T-cell (primary cell): ENCODE measurements at places on chromosomes 1 and 21.

DNA sequence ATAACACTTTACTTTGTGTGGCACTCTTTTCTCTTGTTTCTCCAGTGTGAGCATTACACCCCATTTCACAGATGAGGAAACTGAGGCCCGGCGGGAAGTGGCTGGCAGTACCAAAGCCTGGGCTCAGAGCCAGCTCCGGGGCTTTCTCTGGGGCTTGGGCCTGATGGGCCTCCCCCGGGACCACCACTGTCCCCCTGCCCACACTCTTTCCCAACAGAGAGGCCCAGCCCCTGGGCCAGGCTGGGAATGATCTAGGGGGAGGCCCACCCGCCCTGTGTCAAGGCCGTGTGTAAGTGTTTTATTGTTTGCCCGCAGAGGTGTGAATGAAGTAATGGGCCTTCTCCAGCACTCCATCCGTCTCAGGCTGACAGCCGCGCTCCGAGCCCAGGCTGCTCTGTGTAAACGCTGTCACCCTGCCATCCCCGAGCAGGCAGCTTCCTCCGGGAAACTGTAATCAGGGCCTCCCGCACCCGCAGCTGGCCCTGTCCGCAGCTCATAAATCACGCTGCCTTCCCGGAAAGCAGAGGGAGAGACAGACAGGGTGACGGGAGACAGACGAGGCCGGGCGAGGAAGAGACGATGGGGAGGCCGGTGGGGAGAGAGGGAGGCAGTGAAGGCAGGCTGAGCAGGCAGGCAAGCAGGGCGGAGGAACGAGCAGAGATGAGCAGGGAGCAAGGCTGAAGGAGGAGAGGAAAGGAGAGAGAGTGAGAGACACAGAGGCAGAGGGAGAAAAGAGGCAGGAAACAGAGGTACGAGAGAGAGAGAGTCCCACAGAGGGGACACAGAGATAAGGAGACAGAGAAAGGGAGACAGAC lies 109.7 kb upstream of the ZBTB40 start:
- no peak for DNase-seq

- DNase-seq, result peak; percentile 81
These were observed 113.0 kb upstream of the SLC25A33 start for GRCh38 chr1:9426291-9426711.

DNA sequence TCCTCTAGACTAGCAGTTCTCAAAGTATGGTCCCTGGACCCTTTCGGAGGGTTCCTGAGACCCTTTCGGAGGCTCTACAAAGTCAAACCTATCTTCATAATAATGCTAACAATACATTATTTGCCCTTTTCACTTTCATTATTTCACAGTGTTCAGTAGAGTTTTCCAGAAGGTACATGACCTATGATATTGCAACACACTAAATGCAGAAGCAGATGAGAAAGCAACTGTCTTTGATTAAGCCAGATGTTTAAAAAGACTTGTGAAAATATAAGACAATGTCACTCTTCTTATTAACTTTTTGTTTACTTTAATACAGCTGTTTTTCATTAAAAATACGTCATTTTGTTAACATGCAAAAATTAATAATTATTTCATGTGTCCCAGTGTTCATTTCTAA lies 5.8 kb downstream of the KCNJ10 start:
- no peak for DNase-seq

DNA sequence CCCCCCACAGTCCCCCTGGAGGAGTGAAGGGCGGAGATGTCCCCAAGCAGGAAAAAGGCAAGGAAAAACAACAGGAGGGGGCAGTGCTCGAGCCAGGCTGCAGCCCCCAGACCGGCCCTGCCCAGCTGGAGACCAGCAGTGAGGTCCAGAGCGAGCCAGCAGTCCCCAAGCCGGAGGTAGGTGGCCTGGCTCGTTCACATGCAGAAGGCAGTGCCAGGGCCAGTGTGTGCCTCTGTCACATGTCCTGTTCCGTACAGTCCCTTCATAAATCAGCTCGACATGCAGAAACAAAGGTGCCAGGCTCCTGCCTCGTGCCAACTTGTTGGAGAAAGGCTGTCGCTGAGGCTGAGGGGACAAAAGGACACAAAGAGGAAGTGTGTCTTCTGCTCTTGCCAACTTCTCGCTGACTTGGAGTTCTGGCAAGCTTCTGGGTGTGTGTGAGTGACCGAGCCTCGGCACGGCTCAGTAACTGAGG lies 24.1 kb upstream of the MPZL1 start:
- no peak for DNase-seq

GRCh38 chr1:11365744-11366387 lies 92.9 kb downstream of the UBIAD1 start:
- no peak for DNase-seq

- no peak for DNase-seq
These were observed 49.3 kb downstream of the COL18A1 start for GRCh38 chr21:45454060-45454925.

GRCh38 chr1:180579961-180580611 lies 21.3 kb downstream of the OVAAL start:
- no peak for DNase-seq

DNA sequence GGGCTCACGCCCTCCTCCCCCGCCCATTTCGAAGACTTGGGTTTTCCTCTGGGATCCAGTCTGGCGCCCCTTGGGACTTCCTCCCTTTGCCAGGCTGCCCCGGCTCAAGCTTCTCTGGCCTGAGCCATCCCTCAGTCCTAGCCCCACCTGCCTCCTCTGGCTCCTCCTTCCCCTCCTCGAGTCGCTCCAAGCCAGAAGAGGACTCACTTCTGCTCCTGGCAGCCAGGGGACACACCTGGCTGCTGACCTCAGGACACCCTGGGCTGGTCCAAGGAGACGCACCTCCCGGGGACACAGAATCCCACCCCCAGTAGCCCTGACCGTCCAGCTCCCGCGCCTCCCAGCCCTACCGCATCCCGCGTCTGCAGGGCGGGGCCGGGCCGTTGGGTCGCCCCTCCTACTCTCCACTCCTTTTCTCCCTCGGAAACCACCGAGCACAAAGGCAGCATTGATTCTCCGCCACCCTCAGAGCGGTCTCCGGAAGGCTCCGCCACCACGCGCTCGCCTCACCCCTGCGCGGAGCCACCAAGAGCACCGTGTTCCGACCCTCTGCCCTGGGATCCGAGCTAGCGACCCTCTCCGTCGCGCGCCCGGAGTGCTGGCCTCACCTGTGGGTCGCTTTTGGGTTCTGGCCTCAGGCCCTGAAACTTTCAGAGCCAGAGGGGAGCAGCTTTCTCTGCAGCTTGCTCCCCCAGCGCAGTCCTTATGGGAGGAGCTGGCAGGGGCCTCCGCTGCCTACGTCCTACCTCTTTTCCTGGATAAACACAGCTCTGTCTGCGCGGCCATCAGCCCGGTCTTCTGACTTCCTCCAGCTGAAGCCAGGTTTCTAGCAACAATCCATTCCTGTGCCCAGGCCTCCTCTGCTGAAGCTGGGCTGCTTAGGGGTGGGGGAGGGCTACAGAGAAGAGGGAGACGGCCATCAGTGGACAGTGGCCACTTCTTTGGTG lies at the start of gene C2CD4D:
Gene C2CD4D (minus strand): TSS at position 364 of the 947 bp plus-strand sequence. CDS start 831 bp downstream, outside the sequence.
- DNase-seq, result peak; percentile 57

DNA sequence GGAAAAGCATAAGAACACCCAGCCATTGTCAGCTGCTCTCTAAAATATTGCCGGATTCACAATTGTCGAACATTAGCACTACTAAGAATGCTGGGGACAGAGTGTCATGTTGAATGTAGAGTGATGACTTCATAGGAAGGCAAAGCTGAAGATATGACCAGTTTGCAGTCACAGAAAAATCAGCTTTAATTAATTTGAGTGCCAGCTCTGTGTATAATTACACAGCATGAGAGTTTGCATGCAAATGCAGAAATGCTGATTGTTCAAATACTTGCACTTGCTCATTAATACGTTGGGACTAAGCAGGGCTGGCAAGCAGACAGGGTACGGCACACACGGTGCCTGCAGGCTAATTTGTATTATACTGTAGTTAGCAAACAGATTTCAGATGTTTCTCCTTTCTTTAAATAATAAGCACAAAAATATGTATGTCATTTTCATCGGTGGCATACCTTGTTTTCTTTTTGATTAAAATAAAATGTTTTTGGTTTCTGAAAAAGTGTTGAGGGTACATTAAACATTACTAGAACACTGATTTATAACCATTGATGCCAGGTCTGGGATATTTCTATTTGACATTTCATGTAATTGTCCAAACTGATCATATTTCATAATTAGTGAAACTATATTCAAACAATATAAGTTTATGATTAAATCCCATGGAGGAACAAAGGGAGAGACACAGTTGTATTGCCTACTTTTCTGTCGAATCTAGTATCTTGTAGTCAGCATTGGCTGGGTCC lies 99.8 kb upstream of the ADGRL2 start:
- DNase-seq, result no peak

DNA sequence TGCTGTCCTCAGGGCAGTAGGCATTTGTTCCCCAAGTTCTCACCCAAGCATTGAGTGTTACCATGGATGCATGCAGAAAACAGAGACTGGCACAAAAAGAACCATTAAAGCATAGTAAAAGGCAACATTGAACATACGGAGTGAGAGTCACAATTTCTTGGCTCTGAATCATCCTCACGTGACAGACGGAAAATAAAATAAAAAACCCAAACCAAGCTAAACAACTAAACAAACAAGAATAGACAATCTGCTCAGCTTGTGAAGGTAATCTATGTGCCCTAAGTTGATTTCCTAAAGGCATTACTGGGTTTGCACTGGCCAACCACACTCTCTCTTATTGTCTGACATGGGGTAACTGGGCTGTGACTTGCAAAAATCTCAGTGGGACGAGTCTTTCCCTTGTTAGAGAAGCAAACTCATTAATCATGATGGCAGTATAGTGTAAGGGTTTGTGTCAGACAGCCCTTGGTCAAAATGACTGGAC lies 306.0 kb downstream of the ASTN1 start:
- DNase-seq, result no peak

DNA sequence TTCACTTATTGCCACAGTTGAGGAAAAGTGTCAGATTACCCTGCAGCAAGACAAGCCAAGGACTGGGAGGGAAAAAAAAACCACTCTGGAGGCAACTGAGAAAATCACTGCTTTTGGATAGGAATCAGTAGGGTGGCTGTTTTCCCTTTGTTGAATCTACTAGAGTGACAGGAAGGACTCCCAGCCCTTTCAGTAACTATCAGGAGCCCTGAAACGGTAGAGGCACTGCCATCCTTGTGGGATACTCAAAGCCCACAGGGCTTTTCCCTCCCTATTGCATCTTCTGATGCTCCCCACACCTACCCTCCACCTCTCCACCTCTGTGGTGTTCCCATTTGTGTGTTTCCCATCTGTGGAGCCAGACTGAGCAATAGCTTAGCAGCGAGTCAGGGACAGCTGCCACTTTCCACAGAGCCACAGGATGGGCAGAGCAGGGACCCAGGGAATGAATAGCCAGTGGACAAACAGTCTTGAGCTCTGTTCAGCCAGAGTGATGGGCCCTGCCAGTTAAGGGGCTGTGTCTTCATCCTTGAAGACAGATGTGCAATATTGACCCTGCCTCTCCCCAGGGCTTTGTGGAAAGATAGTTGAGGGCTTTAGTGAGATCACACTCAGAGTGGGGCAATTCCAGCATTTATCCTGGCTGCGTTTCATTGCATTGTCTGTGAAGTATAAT lies 13.9 kb downstream of the UBIAD1 start:
- no peak for DNase-seq

GRCh38 chr1:159339536-159339935 lies 37.4 kb downstream of the FCER1A start:
- no peak for DNase-seq

- DNase-seq, result peak; percentile 83
These were observed 3.1 kb upstream of the SELENON start for GRCh38 chr1:25796811-25797458.

GRCh38 chr1:67004176-67004575 lies 49.8 kb downstream of the SLC35D1 start:
- no peak for DNase-seq
